ENCODE measurements at places on chromosomes 6 and 20. TPM values are rescaled to one million over a fixed set of nuclear protein-coding genes. Genes with fewer than 3 reads are reported as not detected.

SLC17A1 gene
- not detected for total RNA-seq

ILRUN gene
- total RNA-seq = 25.9 TPM

GFOD1 gene
- 2.7 TPM for total RNA-seq

RAB32 gene
- 117 TPM for total RNA-seq

SRC gene
- total RNA-seq = 10.0 TPM

ADGB gene
- not detected for total RNA-seq

GSTA3 gene
- not detected for total RNA-seq
